MG63 (cell line): ENCODE measurements at places on chromosomes 2 and 18. TPM values are rescaled to one million over a fixed set of nuclear protein-coding genes. Genes with fewer than 3 reads are reported as not detected.

Gene C2orf15
- not detected in 2 replicates for total RNA-seq

Gene OST4
- 260 and 483 TPM in 2 replicates for total RNA-seq

Gene DNAJC5G
- not detected in 2 replicates for total RNA-seq

Gene UGT1A8
- total RNA-seq: 0.27 and 2.2 TPM in 2 replicates

Gene DYNC2LI1
- 22.4 and 22.5 TPM in 2 replicates for total RNA-seq

Gene SERPINB12
- total RNA-seq: not detected in 2 replicates

Gene FBXO36
- total RNA-seq: 0.56 and 0.74 TPM in 2 replicates

Gene ALPI
- not detected in 2 replicates for total RNA-seq

- no peak for DNase-seq
These were observed 476.0 kb downstream of the EIPR1 start for GRCh38 chr2:2901384-2902345.

GRCh38 chr2:207274530-207275189 is 108.9 kb upstream of the KLF7 start:
- no peak for DNase-seq

DNA sequence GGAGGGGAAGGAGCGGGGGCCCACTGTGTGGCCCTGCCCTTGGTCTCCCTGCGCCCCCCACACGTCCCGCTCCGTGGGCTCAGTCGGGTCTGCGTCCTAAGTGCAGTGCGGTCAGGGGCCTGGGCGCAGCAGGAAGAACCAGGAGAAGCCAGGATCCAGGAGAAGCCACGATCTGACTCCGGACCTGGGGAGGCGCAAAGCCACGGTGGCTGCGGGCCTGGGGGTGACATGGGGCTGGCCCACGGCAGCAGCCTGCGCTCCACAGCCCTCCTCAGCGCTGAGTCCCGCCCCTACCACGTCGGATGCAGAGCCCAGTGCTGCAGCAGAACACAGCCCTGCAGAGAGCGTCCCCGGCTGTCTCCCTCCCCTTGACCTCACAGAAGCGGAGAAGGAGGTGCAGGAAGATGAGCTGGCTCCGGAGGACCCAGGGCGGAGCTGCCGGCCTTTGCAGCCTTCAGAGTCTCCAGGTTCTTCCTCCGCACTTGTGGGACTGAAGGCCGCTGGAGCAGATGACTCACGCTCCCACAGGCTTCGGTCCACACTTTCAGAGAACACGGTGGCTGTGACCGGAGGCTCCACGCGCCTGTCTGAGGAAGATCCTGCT is 589.2 kb upstream of the SALL3 start:
- DNase-seq: peak; percentile 11

DNA sequence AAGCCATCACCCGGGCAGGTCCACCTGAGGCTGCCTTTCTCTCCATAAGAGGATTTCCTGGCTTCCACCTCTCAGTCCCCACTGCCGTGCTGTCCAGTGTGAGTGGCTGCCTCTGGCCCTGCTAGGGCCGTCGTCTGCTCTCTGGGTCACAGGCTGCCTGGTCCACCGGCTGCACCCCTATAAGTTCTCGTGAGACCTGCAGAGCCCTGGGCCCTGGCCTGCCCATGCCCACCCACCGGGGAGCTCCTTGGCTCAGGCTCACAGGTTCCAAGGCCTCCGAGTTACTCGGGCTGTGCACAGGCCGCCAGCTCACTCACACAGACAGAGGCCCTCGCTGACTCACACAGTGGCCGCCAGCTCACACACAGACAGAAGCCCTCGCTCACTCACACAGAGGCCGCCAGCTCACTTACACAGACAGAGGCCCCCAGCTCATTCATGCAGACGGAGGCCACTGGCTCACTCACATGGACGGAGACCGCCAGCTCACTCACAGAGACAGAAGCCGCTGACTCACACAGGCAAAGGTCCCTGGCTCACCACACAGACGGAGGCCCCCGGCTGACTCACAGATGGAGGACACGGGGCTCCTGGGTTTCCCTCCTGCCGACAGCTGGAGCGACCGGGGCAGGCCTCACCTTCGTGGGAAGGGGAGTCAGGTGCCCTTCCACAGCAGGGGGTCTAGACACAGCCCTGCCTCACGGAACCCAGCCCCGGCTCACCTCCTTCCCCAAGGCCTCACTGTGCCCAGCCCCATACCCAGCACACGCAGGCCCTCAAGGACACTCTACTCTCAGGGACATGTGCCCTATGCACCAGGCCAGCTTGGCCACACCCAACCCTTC is 334.1 kb upstream of the MYT1L start:
- DNase-seq: peak; percentile 98

GRCh38 chr18:39635966-39636365 is 2070.4 kb upstream of the CELF4 start:
- DNase-seq: no peak

DNA sequence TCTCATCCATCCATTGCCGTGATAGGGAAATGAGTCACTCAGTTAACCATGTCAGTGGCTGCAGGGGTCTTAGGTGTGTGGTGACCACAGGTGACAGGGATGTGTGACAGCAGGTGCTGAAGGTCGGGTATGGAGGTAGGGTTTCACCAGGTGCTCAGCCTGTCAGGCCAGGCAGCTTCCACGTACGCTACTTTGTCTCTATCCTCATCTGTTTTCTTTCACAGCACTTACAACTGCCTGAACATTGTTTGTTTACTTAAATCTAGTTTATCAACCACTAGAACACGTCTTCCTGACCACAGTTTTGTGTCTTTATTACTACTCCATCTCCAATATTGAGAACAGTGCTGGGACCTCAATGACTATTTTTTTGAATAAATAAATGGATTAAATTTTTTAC is 11.4 kb upstream of the UXS1 start:
- no peak for DNase-seq

DNA sequence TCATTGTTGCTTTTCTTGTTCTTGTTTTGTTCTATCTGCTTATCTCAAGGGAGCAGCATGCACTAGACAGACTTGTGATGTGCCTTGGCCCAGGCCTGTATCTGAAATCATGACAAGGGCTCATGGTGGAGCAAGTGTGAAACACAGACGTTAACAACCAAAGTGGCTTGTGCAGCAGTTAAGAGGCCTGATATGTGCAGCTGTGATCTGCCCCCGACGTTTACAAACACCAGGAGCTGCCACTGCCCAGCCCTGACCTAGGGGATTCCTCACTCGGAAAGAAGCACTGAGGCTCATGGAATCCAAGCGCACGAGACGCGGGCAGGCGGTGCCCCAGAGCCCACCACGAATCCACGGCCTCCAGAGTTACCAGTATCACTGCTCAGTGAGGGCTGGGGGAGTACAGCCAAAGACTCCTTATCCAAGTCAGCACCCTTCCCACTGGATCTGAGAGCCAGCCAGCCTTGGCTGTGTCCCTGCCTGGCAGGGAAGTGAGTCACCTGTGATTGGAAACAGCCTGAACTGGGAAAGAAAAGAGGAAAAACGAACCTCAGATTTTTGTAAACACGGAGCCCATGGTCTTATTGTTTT is 62.3 kb upstream of the SNTG2 start:
- DNase-seq: no peak

DNA sequence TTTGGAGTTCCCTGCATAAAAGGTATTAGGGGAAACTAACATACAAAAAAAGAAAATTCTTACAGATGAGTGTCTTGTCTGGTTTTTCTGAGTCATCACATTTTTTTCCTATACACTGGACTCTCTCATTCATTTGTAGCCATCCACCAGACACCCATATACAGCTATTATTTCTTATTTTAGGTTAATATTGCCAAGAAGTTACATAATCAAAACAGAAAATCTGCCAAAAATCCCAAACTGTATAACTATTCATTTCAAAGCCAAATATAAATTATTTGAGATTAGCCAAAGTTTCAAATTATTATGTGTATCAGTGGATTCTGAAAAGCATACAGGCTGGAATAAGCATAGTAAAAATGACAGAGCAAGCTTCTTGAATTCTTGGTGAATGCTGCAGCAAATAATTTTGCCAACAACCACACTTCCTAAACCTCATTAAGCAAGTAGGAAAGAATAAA is 191.2 kb downstream of the NCKAP5 start:
- DNase-seq: no peak

- peak; percentile 46 for DNase-seq
These were observed 983 bp downstream of the CXXC1 start for GRCh38 chr18:50286391-50287027.

- DNase-seq: peak; percentile 35
These were observed at the start of gene BCL2 for GRCh38 chr18:63319383-63320122. Gene BCL2 (minus strand): TSS chr18:63319769.

GRCh38 chr2:172328103-172328841 is 99.1 kb upstream of the ITGA6 start:
- no peak for DNase-seq

- no peak for DNase-seq
These were observed 95.1 kb upstream of the WDSUB1 start for GRCh38 chr2:159381574-159381973.

GRCh38 chr2:70831861-70832260 is 3.8 kb downstream of the CD207 start:
- no peak for DNase-seq

GRCh38 chr2:68766376-68766845 is 31.8 kb downstream of the ARHGAP25 start:
- no peak for DNase-seq

- DNase-seq: peak; percentile 87
These were observed 366.7 kb downstream of the NUP35 start for GRCh38 chr2:183490914-183491313.

DNA sequence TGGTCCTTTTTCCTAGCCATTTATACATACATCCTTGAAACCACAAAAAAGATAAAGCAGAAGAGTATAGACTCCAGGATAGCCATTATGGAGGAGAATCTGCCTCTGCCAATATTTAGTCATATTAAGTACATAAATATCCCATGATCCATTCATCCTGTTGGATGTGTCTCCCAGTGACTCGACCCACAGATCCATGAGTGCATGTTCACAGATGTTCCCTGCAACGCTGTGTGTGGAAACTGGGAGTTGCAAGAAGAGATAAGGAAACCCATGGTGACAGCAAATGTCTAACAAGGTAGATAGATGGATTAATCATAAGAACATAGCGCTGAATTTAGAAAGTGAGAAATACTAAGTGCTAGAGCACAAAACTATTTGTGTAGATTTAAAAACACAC is 34.5 kb downstream of the STK39 start:
- peak; percentile 63 for DNase-seq

DNA sequence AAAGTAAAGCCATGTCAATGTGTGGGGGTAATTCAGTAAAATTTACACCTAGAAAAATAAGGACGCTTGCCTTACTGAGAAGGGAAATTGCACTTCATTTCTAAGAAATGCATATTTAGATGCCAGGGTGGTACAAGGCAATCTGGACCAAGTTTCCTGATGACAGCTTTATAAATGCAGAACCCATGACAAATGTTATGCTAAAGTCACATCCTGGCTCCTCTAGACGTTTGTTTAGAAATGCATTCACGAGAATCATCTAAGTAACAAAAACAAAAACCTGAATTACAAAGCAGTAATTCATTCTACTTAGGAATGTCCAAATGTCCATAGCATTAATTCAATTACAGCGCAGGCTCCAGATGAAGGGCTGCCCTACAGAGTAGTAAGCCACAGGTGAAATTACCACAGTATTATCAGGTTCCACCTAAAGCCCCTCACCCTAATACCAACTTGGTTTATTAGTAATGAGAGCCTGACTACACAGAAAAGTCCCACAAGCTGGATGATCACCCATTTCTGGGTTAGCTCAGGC is 49.8 kb downstream of the REV1 start:
- DNase-seq: no peak

DNA sequence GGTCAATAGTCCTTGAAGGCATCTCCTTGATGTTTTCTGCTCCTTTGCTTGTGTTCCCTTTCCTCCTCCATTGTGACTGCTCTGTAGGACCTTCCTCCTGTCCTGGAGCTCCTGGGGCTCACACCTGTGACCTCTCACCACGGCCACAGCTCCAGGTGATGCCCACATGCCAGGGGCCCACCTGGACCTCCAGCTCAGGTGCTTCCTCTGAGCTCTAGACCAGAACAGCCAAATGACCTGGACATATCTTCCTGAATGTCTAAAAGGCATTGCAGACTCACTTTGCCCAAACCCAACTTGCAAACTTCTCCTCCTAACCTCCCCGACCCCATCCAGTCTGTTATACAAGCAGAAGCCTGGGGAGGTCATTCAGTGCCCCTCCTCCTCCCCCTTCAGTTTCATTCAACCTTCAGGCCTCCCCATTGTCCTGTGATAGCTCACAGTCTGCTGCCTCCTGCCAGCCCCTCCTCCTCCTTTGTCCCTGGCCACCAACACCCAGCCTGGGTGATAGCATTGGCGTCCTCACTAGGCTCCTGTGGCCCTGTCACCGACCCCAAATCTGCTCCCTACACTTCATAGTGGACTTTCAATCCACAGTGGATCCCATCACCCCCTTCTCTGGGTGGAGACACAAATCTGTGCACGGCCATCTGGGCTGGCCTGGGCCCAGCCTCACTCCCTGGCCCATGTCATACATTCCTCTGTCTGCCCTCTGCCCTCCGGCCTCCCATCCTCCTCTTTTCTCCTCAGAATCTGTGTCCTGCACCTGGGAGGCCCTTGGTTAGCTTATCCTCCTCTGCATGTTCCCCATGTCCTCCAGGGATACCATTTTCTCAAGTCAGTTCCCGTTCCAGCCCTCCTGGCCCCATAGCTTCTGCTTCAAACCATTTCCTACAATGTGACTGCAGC is 310.4 kb upstream of the HDAC4 start:
- no peak for DNase-seq

GRCh38 chr2:221572821-221573429 is 821 bp upstream of the EPHA4 start:
- peak; percentile 61 for DNase-seq

DNA sequence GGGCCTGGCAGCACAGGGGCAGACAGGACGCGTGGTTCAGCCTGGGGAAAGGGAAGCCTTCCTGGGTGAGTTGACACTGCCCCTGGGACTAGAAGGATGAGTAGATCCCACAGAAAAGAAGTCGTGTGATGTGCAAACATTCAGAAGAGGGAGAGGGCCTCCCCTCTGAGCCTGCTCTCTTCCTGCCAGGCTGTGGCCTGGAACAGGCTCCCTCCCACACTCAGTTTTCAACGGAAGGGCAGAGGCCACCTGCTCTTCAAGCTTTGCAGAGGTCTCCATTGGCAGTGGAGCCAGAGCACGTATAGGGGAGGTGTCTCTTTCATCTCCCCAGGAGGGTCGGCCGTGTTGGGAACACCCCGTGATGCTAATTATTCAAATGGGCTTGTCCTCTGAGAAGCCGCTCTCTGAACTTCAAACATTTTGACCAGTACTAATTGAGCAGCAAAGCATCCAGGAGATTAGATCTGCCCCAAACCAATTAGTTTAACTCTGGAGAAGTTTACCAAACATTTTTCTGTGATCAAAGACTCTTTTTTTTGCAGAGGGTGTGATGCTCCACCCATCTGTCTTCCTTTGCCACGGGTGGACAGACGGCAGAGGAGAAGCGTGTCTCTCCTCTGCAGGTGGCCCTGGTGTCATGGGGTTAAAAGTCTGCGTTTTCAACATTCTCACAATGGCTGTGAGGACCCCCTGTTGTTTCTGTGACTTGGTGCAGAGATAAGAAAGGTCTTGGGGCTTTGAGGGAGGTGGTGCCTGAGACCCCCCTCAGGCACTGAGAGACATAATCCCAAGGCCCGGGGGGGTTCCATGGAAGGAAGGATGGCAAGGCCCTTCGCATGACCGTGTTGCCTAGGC is 29.5 kb upstream of the ODC1 start:
- DNase-seq: no peak

DNA sequence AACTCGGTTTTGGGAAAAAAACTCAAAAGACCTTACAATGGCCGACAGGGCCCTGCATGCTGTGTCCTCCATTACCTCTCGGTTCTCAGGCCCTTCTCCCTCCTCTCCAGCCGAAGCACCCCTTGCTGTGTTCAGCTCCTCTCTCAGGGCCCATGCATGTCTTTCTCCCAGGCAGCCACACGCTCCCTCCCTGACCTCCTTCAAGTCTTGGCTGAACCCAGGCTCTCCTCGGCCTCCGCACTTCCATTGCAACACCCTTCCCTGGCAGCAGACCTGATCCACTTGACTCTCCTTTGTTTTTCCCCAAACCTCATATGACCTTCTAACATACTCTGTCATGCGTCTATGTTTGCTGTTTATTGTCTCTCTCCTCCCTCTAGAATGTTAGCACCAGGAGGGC is 114.0 kb downstream of the CYP26B1 start:
- no peak for DNase-seq
